ENCODE measurements at places on chromosomes 12 and 14. TPM values are rescaled to one million over a fixed set of nuclear protein-coding genes. Genes with fewer than 3 reads are reported as not detected.

Gene RNASE3
- not detected for total RNA-seq

Gene HRK
- total RNA-seq, result not detected

Gene SMAGP
- total RNA-seq, result 30.5 TPM

Gene CELA1
- not detected for total RNA-seq

Gene DENR
- total RNA-seq, result 26.9 TPM

Gene NXPH4
- total RNA-seq, result 1.5 TPM

Gene NFE2
- total RNA-seq, result 0.15 TPM

All from bronchus fibroblast of lung (primary cell).